ENCODE measurements at places on chromosomes 3 and 15.

DNA sequence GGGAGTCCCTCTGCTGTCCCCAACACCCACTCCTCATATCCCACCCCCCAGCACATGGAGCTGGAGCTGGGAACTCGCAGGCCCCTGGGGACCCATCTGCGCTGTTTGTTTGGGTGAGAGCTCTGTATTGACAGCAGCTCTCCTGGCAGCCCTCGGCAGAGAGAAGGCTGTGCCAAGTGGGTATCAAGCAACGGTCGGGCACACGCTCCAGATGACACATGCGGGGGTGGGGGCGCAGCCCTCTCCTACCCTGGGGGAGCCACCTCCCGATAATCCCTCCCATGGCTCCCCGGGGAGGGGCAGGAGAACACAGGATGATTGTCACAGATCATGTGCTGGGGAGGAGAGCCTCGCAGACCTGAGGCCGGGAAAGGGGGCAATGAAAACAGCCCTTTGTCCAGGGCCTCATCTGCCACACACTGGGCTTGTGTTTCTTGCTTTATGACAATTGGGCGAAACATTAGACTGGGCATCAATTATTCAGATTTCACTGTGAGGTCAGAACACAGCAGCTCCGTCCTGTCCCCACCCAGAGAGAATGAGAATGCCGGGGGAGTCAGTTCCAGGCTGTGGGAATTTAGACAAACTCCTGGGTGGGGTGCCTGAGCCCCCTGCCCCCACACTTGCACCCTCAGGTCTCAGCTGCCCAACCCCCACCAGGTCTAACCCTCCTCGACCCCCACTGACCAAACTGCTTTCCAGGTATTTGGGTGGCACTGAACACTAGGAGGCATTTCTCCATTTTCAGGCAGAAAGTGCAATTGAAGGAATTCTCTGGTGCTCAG lies 46.4 kb upstream of the KLF13 start:
- DNase-seq, result no peak

DNA sequence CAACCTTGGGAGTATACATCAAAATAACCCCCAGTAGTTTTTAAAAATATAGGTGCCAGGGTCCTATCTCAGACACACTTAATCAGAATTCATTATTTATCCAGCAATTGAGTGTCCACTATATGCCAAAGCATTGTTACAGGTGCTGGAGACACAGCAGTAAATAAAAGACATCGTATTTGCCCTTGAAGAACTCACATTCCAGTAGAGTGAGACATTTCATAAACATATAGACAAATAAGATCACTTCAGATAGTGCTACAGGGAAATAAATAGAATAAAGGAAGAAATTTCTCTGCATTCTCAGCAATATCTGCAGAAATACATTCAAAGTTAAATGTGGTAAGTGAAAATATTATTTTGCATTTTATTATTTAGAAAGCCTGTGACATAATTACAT lies 34.1 kb upstream of the ANKRD28 start:
- DNase-seq, result no peak

DNA sequence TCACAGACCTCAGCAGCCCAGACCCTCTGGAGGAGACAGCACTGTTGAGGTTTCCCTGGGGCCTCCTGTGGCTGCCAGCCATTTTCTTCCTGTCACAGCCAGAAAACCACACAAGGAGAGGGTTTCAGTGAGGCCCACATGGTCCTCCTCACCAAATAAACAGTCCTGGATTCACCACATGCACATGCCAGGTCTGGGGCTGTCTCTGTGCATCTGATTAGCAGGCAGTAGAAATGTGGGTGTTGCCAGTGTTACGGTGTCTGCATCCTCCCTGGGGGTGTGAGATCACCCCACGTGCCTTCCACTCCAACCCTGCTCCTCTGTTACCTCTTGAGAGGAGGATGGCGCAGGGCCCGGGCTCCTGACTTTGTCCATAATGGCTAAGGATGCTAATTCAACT lies 140.4 kb downstream of the CHDH start:
- no peak for DNase-seq

DNA sequence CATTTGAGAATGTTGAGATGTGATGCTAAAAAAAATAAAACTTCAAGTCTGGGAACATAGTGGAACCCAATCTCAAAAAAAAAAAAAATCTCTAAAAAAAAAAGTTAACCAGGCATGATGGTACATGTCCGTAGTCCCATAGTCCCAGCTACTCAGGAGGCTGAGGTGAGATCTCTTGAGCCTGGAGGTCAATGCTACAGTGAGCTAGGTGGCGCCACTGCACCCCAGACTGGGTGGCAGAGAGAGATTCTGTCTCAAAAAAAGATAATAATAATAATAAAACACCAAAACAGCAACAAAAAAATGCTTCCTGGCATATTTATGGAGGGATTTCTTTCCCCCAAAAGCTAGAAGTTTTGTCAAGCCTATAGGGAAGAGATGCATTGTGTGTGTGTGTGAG lies 361.6 kb downstream of the ROBO1 start:
- no peak for DNase-seq

DNA sequence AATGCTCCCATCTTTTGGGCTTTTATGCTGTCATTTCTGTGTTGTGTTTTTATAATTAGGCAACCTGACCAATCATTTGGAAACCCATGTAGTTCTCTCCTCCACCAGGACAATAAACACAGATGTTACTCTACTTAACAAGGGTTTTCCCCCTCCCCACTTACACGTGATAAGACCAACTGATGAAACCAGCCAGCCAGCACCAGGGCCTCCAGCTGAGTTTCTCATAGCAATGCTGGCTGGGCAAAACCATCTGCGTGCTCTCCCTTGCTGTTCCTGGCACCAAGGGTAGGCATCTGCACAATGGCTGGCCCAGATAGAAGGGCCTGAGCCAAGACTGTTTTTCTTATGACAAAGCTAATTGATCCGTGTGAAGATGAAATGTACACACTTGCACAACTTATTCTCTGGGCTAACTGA lies 310.4 kb downstream of the PLCL2 start:
- no peak for DNase-seq

DNA sequence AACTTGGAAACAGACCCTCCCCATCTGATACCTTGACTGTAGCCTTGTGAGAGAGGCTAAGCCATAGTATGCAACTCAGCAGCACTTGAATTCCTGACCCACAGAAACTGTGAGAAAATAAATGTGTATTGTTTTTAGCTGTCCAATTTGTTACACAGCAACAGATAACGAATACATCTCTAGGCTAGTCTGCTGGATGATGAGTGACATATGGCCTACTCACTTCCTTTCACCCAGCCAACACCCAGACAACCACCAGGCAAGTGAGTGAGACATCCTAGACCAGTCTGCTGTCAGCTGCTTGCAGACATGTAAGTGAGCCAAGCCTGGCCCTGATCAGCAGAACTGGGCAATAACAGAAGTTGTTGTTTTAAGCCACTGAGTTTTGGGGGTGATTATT lies 19.2 kb upstream of the SMAD6 start:
- DNase-seq, result no peak

DNA sequence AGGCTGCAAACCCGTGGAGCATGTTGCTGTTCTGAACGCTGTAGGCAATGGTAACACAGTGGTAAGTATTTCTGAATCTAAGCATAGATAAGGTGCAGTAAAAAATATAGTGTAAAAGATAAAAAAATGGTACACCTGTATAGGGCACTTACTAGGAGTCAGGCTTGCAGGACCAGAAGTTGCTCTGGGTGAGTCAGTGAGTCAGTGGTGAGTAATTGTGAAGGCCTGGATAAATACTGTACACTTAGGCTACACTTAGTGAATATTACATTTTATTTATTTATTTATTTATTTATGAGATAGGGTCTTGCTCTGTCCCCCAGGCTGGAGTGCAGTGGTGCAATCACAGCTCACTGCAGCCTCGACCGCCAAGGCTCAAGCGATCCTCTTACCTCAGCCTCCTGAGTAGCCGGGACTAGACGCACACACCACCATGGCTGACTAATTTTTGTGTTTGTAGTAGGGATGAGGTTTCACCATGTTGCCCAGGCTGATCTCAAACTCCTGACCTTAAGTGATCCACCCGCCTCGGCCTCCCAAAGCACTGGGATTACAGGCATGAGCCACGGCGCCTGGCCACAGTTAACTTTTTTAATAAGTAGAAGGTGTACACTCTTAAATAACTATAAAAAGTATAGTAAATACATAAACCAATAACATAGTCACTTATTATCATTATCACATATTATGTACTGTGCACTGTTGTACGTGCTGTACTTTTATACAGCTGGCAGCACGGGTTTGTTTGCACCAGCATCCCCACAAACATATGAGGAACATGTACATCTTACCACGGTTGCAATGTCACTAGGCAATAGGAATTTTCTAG lies 155.1 kb downstream of the IGF1R start:
- no peak for DNase-seq

DNA sequence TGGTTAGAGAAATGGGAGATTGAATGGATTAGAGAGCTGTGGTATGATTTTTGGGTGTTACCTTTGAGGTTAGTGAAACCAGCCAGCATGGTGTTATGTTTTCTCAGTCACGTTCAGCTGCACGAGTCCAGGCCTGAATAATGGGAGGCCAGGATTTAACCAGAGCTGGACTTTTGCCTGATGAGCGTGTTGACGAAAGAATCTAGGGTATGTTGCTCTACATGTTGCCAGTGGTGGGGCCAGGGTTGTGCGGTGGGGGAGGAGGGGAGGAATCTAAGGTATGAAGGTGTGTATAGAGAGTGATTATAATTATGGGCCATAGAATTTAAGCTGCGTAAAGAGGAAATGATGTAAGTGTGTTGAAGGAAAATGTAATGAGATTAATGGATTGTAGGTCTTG lies 22.8 kb downstream of the MINDY2 start:
- no peak for DNase-seq

DNA sequence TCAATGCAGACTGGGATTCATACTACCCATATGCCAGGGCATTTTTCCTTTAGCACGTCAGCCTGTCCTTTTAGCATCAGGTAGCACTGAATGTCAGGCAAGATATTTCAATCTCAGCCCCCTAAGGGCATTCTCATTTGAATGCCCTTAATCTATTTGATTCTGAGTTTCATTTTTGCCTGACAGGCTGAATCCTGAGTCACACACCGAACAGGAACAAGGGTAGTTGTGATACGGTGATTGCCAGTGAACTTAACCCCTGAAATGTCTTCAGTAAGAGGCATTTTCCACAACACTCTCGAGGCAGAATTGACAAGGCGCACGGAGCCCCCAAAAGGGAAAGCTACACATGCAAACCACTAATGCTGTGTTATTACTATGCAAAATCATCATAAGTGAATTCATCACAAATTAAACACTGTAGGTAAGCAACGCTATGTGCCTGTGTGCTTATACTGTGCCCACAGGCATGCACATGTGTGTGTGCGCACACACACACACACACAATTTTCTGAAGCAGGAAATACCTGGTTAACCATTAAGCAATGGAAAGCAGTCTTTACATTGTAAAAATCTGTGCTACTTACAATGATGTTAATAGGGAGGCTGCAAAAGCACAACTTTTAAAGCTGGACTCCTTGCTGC lies 130.4 kb downstream of the ZNF385D start:
- DNase-seq, result no peak

DNA sequence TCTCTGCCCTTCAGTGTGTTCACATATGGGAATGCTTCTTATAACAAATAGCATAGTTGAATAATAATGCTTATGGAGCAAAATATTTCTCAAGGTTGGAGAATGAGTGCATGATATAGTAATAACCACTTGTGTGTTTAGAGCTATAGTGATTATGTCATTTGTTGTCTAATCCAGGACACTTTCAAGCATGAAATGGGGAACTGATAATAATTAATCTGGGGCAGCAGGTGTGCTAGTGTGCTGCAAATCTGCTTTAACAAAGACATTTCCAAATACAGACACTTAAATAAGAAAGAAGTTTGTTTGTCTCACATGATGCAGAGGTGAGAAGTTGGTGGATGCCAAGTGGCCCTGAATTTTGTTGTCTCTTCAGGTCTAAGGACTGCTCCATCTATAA lies 579.3 kb upstream of the GRM7 start:
- no peak for DNase-seq

GRCh38 chr3:115680803-115681345 lies 57.6 kb downstream of the GAP43 start:
- DNase-seq, result no peak

- no peak for DNase-seq
Measured at GRCh38 chr3:16808393-16809107, 76.2 kb upstream of the PLCL2 start.

- no peak for DNase-seq
Measured at GRCh38 chr3:128524374-128525299, 31.6 kb upstream of the GATA2 start.

- DNase-seq, result no peak
Measured at GRCh38 chr15:39639037-39639436, 58.2 kb downstream of the THBS1 start.

Data from activated naive CD4-positive, alpha-beta T cell treated with anti-CD3 and anti-CD28 coated beads, Interleukin-2, amount 50 U/mL, for 72 hours (primary cell).